AG10803 (cell line): ENCODE measurements at places on chromosomes 4 and X.

- no peak for DNase-seq
These were observed 102.5 kb downstream of the PTTG2 start for GRCh38 chr4:38062776-38063097.

DNA sequence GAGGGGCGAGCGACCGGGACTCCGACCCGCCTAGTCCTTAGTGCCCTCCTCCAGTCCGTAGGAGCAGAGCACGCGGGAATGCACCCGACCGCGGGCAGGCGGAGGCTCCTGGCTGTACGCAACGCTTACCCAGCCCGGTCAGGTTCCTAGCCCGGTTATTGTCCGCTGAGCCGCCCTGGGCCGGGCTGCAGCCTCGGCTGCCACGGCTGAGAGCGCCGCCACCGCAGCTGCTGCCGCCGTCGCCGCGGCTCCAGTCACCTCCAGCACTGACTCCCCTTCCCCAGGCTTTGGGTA lies at the start of gene AMER1:
Gene AMER1, minus strand, starts transcription at position 268 of the 294 bp plus-strand sequence. CDS start 12,422 bp downstream, outside the sequence.
- DNase-seq: no peak

DNA sequence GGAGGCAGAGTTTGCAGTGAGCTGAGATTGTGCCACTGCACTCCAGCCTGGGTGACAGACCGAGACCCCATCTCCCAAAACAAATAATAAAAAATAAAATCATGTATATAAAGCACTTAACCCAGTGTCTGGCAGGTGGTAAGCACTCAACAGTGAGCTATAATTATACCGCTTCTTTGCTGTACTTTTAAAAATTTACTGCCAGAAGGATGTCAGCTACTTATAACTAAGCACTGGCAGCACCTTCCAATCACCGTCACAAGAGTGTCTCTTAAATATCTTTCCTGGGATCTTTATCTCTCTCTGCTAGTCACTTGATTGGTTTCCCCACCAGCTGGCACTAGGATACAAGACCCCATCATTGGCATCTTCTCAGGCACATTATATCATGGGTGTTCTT lies 53.9 kb upstream of the DAPP1 start:
- DNase-seq: no peak

DNA sequence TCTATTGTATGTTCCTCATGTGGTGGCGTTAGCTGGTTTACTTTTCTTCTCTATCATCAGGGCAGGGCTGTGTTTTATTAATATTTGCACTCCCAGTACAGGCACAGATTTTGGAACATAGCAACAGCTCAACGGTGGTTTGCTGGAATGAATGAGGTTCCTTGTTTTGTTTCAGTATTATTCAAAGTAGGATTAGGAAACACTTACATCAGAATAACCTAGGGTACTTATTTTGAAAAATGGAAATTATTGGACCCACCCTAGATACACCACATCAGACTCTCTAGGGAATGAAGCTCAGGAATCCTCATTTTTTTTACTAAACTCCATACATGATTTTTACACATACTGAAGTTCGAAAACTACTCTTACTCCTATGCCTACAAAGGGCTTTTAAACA lies 108.8 kb upstream of the ENPEP start:
- no peak for DNase-seq

GRCh38 chr4:22324422-22324821 lies 191.4 kb downstream of the ADGRA3 start:
- no peak for DNase-seq

- DNase-seq: peak; percentile 48
These were observed 248.6 kb upstream of the ETNPPL start for GRCh38 chr4:109011241-109012026.

DNA sequence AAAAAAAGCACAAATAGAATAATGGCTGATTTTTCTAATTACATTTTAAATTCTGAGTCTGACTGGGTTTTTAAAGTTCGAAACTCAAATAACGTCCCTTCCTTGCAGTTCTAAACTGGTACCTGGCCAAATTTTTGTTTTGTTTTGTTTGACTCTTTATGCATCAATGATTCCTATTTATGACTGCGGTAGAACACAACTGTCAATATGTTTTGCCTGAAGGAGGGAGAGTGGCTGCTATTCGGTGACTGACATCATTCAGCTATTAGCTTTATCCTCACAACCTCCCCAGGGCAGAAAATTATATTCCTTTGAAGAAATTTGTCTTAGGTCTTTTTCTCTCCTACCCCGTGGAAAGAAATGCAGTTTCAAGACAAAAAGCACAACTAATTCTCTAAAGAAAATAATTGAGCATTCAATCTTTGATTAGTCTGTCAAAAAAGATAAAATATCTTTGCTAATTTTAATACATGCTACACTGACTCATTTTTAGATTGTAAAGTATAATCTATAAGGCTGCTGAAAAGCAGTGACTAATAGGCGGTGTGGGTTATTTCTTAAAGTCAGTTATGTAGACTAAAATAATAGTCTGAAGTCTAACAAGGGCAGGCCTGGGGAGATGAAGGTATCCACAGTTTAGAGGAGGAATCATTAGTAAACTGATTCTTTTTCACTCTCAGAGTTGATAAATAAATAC lies 61.9 kb downstream of the TMEM150C start:
- DNase-seq: no peak

- no peak for DNase-seq
These were observed 147.1 kb downstream of the NAA11 start for GRCh38 chr4:79178760-79179159.

DNA sequence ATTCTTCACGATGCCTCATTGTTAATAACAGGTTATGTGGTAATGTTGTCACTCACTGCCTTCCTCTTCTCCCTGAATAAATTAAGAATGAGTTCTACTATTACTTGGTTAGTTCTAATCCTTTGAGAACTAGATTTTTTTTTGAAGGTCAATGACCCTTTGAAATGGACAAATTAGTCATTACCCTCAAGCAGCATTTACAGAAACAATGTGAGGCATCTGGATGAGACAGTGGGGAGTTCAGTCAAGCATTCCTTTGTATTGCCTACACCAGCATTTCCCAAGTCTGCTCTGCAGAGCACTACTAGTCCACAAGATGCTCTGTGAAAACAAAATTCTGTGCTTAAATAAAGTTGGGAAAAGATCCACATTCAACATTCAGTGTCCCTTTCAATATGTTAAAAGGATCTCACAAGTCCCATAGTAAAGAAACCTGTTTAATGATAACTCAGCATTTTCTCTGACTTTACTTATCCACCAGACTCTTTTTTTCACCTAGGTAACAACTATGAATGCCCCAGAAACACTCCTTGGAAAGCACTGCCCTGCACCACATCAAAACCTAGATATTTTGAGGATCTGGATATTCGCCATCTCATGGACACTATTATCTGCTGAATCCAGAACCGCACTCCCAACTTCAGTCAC lies 60.6 kb downstream of the CHRDL1 start:
- DNase-seq: peak; percentile 83

GRCh38 chr4:145760176-145760575 lies 80.2 kb downstream of the C4orf51 start:
- DNase-seq: no peak

- no peak for DNase-seq
These were observed 434.5 kb upstream of the FTHL17 start for GRCh38 chrX:31506360-31506759.

GRCh38 chr4:155025762-155026457 lies 182.5 kb upstream of the NPY2R start:
- DNase-seq: no peak

DNA sequence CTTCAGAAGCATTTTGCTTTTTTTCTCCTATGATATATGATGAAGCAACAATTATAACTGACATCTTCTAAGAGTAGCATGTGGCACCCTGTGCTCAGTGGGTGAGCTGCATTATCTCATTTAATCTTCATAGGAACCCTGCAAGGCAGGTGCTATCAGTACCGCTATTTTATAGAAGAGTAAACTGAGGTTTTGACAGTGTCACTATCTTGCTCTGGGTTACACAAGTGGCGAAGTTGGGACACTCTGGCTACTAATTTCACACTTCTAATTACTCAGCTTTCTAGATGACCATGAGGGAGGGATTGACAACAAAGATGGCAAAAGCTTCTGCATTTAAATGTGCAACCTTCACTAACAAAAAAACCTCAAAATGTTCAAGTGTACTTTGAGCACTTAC lies 76.9 kb upstream of the CAMK2D start:
- DNase-seq: no peak

- DNase-seq: no peak
These were observed 36.9 kb downstream of the SNCA start for GRCh38 chr4:89800012-89800516.

DNA sequence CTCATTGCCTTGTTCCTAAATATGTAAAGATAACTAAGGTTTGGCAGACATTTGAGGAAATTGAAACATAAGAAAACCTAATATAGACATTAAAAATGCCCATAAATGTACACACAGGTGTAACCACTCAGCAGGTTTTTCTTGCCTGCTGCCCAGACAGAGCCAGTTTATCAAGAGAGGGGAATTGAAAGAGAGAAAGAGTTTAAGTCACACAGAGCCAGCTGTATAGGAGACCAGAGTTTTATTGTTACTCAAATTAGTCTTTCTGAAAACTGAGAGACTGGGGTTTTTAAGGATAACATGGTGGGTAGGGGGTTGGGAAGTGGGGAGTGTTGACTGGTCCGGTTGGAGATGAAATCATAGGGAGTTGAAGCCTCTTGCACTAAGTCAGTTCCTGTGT lies 119.0 kb downstream of the CFAP299 start:
- DNase-seq: no peak

DNA sequence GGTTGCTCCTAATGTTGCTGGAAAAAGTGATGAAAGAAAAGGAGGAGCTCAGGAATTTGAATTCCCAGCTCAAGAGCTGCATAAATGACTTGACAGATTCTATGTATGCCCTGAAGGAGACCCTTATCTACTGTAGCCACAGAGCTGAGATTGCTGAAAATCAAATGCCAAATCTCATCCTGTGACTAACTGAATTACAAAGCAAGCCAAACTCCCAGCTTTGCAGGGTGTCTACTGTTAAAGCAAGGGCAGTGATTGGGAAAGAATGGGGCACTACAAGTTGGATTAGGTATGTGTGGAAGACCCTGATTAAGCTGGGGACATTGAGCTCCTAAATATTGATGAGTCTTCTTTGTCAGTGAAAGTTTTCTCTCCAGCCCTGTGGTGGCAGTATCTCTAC lies 20.8 kb upstream of the SMIM9 start:
- DNase-seq: no peak

GRCh38 chr4:70759126-70759525 lies 37.4 kb downstream of the RUFY3 start:
- DNase-seq: no peak

- DNase-seq: no peak
These were observed 1.4 kb upstream of the CEP135 start for GRCh38 chr4:55947254-55947882.

DNA sequence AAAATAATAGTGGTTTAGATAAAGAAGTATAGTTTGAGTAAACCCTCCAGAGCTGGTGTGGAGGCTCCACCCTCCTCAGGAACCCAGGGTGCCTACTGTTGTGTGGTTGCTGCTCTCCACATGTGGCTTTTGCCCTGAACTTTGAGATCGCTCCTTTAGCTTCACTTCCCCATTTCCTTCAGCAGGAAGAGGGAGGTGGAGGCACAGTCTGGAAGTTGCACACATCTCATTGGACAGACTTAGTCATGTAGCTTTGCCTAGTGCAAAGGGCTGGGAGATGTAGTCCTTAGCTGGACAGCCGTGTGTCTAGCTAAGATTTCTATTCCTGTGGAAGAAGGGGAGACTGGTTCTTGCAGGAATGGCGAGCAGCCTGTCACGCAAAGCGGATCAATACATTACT lies 37.9 kb downstream of the RGS12 start:
- DNase-seq: no peak

DNA sequence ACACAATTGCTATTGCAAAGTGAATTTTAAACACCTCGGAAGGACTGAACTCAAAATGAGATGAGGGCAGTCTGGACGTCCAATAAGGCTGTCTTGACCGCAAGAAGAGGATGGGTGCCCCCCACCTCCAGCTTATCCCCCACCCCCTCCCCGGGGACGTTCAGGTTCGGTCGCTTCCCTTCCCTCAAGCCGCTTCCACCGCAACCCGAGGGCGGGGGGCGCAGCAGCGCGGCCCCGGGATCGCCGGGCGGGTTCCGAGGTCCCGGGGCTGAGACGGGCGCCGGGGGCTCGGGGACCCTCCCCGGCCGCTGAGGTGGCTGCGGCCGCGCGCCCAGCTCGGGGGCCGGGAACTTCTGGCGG lies 480 bp downstream of the USP46 start:
- DNase-seq: no peak

DNA sequence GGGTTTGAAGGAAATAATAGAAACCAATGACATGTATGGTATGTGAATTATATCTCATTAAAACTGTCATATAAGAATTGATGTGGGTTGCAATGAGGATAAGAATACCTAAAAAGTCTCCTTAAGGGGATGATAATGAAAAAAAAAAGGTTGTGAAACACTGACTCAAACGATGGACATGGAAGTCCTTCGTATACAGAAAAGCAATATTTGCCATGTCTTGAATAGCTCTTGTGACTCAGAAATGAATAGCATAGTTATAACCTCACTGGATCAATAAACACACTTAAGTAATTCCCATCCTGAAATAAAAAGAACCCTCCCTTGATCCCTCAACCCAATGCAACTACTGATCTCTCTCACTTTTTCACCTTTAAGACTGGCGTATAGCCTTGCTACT lies 89.7 kb downstream of the OPHN1 start:
- DNase-seq: no peak

DNA sequence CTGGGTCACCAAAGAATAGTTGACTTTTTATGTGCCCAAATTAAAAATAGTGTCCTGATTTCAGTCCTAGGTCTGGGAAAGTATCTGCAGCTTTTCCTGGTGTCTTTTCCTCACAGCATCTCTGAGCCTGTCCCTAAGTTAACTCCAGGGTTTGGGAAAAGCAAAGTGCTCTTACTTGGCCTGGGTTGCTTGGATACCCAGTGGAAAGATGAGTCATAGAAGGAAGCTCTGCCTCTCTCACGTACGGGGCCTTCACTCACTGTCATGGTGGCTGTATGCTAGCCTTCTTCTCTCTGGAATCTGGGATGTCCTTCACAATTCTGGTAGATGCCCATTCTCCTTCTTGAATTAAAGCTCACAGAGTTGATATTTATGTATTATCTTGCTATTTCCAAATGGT lies 607.3 kb downstream of the ANKRD50 start:
- DNase-seq: peak; percentile 41

DNA sequence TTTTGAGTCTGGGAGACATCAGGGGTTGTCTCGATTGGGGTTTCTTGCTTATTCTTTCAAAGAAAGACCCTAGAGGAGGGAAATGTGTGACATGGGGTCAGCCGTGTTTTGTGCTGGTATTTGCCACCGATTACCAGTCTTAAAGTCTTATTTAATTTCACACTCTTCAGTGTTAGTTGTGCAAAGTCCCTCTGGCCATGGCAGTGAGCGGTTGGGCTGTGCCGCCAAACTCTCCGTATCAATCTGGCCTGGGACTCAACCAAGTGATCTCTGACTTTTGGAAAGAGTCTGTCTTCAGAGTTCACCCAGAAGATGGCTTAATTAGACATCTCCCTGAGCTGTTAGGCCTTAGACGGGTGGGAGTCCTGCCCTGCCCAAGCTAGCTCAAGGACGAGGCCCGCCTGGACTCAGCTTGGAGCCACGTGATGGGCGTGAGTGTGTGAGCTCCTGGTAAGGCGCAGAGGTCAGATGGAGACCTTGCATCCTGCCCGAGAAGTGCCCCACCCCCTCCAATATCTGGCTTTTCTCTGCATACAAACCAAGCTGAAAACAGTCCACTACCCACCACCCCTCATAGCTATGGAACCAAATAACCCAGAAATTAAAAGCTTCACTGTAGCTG lies 3.8 kb upstream of the PITX2 start:
- DNase-seq: no peak
